Left lobe of liver (tissue), 2 donors: ENCODE measurements at places on chromosomes 5 and 9.

GRCh38 chr5:16192311-16192710 lies 12.7 kb upstream of the MARCHF11 start:
- no peak for DNase-seq

- no peak for DNase-seq
Measured at GRCh38 chr5:45274241-45274640, 421.9 kb downstream of the HCN1 start.

DNA sequence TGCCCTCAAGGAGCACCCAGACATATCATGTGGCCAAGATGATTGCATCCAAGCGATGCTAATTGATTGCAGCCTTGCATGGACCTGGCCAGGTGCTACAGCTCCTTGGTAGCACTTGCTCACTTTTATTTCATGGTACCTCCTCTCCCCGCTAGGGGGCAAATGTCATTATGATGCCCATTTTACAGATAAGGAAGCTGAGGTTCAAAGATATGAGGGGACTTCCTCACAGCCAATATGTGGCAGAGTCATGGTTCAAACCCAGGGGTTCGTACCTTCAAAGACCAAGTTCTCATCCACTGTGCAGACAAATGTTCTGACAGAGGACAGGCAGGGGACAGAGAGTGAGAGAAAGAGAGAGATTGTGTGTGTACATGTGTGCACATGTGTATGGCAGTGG lies 21.9 kb upstream of the KCNMB1 start:
- DNase-seq: no peak

- no peak for DNase-seq
Measured at GRCh38 chr9:114237781-114238180, 82.4 kb downstream of the COL27A1 start.

- DNase-seq: no peak
Measured at GRCh38 chr9:87684627-87685219, 41.2 kb upstream of the CTSL start.

GRCh38 chr9:121214005-121214404 lies 12.3 kb upstream of the RAB14 start:
- no peak for DNase-seq

GRCh38 chr5:167923396-167923795 lies 368.0 kb upstream of the WWC1 start:
- no peak for DNase-seq
